GM13976 (cell line): ENCODE measurements at places on chromosomes 2 and 18.
A peak's percentile ranks its signal among the peaks of the same experiment; 100 is the strongest.

DNA sequence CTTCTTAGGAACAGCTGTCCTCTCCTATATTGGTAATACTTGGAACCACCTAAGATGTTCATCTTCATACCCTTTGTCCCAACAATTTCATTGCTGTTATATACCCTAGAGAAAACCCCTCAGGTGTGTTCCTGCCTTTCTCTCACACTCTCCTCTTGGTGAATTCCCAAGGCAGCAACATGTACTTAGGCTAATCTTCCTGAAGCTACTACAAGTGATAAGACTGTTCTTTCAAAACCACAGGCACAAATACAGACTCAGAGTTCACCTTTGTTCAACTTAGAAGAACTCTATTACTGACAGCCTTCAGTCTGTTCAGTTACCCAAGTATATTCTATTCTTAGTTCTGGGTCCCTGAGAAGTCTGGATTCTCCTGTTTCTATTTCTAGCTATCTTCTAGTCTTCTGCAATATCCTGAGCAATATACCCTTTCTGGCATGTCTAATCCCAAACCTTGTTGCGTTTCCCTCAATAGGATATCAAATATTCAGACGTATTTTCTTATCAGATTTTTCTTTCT, 247.7 kb upstream of the STON1 start:
- no peak for DNase-seq

GRCh38 chr2:74985978-74986609, 27.7 kb downstream of the POLE4 start:
- no peak for DNase-seq

DNA sequence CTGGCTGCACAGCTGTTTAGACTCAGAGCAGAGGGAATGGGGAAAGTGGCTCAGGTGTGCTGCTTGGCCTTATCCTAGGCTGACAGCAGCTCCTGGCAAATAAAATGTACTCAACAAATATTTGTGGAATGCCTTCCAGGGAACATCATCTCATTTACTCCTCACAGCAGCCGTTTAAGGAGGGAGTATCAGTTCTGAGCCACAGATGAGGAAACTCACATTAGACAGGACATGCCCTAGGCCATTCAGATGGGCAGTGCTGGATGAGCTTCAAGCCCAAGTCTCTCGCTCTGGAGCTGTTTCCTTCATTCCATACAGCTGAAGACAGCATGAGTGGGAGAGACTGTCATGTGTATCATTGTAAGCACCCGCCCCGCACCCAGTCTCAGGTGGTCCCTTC, 129.6 kb upstream of the CNGA3 start:
- no peak for DNase-seq

- DNase-seq: no peak
Observed at GRCh38 chr18:41324934-41325333, 630.1 kb upstream of the PIK3C3 start.

- DNase-seq: no peak
Observed at GRCh38 chr2:203463266-203463678, 71.8 kb downstream of the RAPH1 start.

- DNase-seq: no peak
Observed at GRCh38 chr2:222052934-222053367, 245.8 kb downstream of the PAX3 start.

DNA sequence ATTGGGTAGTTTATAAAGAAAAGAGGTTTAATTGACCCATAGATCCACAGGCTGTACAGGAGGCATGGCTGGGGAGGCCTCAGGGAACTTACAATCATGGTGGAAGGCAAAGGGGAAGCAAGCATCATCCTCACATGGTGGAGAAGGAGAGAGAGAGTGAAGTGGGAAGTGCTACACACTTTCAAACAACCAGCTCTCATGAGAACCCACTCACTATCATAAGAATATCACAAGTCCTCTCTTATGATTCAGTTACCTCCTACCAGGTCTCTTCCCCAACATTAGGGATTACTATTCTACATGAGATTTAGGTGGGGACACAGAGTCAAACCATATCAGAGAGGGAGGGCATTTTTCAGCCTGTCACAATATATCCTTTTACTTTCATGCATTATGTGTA, 22.7 kb upstream of the DOCK10 start:
- DNase-seq: no peak

- no peak for DNase-seq
Observed at GRCh38 chr2:22499082-22499839, 885.7 kb upstream of the KLHL29 start.

- no peak for DNase-seq
Observed at GRCh38 chr2:19174176-19174575, 184.2 kb downstream of the OSR1 start.

DNA sequence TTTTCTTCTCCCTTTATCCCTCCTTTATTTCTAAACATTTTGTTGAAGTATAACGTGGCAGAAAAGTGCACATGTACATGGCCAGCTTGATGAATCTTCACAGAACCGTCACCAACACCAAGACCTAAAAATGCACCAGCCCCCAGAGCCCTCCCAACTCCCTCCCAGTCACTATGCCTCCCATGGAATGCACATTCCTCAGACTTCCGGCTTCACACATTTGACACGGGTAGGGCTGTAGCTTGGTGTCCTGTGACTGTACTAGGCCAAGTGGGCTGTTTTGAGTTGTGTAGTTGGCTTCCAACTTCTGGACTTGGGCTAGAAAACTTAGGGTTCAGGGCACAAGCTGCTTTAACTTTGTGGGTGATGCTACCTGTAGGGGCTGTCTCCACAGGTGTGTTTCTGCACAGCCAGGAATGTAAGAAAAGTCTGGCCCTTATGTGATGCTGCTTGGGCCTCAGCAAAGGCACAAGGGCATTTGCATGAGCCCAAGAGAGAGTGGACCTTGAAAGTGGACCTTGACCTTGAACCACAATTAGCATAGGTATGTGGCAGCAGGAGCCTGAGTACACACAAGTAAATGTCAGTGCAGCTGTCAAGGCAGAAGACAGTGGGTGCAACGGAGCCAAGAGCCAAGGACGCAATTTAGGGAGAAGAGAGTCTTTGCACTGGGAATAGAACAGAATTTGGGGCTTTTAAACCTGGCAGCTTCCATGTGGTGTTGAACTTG, 78.4 kb downstream of the SEPTIN10 start:
- no peak for DNase-seq

- DNase-seq: no peak
Observed at GRCh38 chr2:148907085-148907785, 32.2 kb downstream of the KIF5C start.

DNA sequence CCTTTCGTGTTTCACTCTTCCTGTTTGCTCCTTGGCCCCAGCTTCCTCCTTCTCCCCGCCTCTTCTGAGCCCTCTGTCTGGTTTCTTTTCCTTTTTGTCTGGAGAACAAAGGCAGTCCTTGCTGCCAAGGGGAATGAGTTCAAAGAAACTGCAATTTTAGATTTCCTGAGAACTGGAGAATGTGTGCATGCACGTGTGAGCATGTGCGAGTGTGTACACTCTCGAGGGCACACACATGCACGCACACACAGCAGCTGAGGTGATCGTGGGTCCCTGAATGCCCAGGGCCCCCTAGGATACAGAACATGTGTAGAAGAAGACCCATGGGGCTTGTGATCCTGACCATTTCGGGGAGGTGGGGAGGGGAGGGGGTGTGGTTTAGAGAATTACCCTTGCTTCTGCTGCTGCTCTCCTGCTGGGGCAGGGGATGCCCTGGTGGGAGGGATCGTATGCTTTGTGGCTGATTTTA, 151.8 kb downstream of the DYSF start:
- no peak for DNase-seq

- DNase-seq: no peak
Observed at GRCh38 chr2:191580581-191580980, 97.4 kb upstream of the NABP1 start.

GRCh38 chr2:129782633-129782990, 196.9 kb upstream of the RAB6C start:
- no peak for DNase-seq

DNA sequence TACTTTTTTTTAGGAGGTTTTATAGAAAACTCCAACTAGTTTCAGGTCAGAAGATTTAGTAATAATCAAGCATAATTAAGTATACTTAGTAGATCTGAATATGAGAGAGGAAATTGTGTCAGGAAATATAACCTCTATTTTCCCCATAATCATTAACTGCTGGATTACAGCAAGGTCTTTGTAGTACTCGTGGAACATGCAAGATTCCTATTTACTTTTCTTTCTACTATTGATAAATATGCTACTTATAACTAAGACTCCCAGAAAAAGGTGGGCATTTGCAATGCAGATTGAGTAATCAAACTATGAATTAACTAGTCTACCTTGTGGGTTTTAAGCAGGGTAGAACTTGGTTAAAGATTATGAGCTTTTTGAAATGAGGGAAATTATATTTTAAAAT, 570.1 kb downstream of the LRP1B start:
- DNase-seq: no peak

GRCh38 chr2:34844629-34845028, 1245.5 kb upstream of the FAM98A start:
- DNase-seq: no peak

- no peak for DNase-seq
Observed at GRCh38 chr18:33152376-33152775, 288.1 kb downstream of the CCDC178 start.

- no peak for DNase-seq
Observed at GRCh38 chr2:10208736-10209135, 86.2 kb downstream of the RRM2 start.

- DNase-seq: no peak
Observed at GRCh38 chr18:4599312-4599711, 144.2 kb upstream of the DLGAP1 start.

DNA sequence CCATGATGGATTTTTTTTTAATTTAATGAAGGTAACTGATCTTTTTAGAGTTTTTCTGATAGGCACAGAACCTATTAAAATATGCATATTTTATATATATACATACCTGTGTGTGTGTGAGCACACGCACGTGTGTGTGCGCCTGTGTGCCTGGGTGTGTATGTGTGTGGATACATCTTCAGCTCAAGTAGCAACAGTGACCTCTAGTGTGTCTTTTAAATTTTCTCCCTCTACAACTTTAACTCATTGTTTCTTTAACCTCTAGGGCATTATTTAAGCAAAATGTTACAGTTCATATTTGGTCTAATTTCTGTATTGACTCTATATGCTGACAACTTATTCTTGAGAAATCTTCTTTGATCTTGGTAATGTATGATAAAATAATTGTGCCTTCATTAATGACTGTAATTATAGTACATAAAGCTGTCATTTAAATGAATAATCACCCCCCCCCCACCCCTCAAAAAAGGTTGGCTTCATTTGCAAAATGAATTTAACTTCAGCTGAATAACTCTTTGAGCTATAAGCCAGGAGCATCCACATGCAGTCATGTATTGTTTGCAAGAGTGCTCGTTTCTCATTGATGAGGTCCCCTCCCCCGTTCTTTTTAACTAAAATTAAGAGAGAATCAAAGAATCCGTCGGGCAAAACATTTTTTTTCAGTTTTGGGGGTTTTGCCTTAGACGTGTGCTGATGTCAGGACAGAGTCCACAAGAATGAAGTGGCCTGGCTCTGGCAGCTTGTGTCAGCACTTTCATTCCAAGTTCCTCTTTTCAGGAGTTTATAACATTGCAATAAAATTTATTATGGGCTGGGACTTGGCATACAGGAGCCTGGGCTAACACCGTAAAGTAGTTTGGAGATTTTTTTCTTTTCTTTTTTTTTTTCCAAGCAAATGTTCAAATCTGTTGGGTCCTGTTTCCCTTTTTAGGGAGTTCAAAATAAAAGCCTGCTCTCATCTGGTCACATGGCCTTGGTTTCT, 80.0 kb downstream of the ETAA1 start:
- peak; percentile 10 for DNase-seq

DNA sequence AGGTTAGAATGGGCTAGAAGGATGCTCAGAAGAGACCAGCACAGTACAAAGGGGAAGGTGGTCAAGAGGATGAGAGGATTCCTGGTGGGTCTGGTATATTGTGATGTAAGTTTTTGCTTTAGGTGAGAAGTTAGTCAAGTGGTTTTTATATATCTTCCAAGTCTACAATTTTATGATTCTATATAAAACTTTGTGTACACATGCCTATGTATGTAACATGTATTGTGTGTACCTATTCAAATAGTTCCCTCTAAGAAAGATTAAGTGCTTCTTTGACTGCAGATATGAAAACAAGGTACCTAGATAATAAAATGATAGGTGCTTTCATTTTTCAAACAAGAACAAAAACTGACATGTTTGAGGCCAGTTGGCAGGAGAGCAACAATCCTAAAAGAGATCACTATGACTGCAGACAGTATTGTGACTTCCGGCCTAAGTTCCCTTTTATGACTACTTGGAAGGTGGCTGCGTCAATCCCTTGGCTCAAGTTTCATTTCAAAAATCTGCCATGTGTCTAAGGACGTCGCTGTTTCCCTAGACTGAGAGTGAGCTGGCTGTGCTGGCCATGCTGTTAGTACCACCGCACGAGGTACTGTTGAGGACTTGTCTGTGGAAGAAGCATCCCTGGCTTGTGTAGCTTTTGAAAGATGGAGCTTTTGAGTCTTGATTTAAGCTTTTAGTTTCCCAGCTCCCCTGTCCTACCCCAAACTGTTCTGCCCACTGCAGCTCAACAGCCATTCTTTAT, 123.1 kb downstream of the PRPF40A start:
- DNase-seq: peak; percentile 49

DNA sequence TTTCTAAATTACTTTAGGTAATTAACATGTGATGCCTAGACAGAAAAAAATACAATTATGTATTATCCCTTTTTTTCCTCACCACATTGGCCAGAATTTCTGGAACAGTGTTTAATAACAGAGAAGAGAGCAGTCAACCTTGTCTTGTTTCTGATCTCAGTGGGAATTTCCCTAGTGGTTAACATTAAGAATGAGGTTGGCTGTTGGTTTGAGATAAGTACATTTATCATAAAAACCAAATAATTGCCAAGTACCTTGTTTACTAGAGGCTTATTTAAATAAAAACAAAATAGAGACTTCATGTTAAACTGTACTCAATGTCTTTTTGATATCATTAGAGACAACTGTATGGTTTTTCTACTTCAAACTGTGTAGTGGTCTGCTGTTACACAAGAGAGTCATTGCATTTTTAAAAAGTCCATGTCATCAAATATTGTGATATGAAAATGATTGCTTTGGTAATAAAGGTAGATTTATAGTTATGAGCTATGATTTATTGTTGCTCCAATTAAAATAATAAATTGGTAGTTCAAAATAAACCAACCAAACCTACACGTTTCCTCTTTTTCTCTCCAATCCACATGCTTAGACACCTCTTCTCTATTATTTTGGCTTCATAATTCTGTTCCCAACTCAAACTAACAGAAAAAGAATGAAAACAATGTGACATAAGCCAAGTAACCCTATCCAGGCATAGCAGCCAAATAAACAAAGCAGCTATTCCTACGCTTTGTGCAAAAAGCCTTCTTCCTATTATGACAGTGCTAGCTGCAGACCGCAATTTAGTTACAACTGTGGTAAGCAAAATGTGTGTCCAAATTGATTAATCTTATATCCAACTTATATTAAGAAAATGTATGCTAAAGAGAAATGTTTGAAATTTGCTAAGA, 20.9 kb upstream of the TANK start:
- no peak for DNase-seq

GRCh38 chr18:24395049-24395795, 2.4 kb downstream of the OSBPL1A start:
- no peak for DNase-seq

DNA sequence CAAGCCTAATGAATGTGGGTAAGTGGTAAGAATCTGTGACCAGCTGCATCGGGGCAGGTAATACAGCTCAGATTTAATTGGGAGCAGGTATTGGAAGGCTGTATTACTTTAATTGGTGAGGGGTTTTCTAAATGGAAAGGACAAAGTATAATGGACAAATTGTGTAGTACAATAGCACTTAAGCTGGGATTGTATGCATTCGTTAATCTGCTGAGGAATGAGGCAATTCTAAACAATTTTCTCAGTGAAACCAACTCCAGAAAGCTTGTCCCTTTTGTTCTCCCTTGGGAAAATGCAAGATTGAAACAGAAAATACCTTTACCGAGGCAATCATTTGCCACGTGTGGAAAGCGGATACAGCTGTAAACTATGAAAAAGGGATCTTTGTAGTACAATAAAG, 801.6 kb upstream of the POU3F3 start:
- no peak for DNase-seq
